ENCODE measurements at places on chromosomes 1 and 21.

GRCh38 chr1:209692745-209693504 lies 11.7 kb upstream of the HSD11B1 start:
- DNase-seq = peak; percentile 83

DNA sequence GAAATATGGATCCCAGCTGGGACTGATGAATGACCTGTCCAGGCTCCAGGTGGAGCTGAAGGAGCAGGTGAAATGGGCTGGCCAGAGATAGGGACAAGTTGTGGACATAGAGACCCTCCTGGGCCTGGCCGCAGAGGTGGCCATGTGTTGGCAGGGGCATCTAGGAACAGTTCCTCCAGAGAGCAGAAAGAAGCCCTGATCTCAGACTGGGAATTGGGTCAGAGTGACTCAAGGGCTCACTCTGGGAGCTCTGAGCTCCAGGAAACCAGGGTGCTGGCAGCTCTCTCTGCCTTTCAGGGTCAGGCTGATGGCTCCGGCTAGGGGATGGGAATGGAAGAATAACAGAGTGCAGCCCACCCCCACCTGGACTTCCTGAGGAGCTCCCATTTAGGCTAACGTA lies 3.0 kb downstream of the NT5C1A start:
- DNase-seq = no peak

DNA sequence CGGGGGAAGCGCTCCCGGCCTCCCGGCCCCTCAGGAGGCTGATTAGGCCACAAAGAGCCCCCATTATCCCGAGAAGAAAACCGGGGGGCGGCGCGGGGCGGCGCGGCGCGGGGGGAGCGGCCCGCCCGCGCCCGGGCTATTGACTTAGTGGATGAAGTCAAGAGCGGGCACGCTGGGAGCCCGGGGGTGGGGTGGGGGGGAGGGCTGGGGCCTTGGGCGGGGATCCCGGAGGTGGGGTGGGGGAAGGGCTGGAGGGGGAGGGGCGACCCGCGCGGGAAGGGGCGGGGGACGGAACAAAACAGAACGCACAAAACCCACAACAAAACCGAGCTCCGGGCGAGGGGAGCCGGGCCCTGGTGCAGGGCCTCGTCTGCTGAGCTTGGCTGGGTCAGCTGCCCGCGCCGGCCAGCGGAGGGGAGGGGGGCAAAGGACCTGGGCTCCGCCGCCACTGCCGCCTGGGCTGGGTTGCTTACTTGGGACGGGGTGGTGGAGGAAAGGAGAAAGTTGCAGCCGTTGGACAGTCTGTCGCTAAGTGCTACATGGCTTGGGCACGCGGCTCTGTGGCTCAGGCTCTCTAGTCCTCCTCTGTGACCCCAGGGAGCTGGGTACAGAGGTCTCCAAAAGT lies 16.3 kb downstream of the PAX7 start:
- no peak for DNase-seq

GRCh38 chr1:83910461-83910860 lies 88.5 kb downstream of the TTLL7 start:
- DNase-seq = no peak

GRCh38 chr21:35585878-35586277 lies 474.4 kb downstream of the SETD4 start:
- no peak for DNase-seq

- DNase-seq = no peak
Observed at GRCh38 chr1:93559045-93559444, 111.1 kb downstream of the FNBP1L start.

DNA sequence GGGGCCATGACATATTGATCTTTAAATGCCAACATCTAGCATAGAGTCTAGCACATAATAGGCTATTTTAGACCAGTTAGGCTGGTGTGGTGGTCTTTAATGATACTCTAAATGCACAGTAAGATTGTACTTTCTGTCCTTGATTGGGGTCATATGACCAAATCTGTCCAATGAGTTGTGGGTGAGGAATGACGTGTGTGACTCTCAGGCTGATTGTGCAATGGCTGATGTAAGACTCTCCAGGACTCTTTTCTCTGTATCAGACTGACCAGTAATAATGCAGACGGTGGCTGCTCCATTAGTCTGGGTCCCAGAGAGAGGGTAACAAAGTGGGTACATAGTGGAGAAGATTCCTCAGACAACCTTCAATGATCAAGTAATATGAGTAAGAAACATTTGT lies 541.6 kb upstream of the CAMK1G start:
- DNase-seq = no peak

GRCh38 chr1:44371206-44371605 lies 16.1 kb upstream of the ERI3 start:
- no peak for DNase-seq

DNA sequence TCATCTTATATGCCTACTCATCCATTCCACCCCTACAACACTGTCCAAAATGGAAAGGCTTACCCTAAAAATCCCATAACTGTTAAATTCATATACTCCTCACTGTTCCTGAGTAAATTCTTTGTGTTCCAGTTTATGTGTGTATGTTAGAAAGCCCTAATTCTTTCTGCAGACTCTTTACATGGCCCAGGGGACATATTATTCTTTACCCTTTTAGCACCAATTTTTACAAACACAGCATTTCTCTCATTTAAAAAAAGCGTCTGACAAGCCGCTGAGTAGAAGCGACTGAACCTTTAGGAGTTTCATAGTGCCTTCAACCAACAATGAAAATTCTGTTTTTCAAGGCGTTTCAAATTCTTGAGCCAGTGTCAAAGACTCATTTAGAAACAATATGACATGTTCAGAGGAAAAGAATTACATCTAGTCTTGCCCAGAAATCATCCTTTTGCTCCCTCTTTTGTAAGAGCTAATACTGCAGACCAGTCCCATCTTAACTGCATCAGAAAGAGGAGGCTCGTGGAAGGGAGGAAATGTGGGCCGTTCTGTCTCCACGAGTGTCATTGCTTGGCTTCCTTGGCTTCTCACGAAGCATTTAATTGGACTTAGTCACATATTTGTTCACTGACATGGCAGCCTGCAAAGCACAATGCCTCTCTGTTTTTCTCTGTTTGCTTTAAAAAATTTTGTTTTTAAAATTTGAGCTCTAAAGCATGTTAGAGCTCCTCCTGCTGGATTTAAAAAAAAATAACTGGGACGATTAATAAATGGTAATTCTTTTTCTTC lies 21.3 kb upstream of the C1orf105 start:
- no peak for DNase-seq

DNA sequence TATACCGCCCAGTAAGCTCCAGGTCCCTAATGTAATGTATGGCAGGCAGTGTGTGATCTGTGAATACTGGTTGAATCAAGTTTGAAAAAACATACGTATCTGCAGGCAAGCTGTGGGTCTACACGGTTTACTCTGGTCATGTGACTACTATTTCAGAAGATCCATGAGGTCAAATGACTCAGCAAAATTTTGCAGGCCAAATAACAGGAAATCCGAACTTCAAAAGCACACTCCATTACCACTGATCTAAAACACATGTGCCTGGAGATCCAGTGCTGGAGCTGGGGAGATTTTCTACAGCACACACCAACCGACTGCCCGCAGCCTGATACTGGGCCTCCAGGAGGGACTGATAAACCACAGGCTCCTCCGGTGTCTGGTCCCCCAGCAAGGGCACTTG lies 64.5 kb upstream of the SLC44A3 start:
- no peak for DNase-seq

- no peak for DNase-seq
Observed at GRCh38 chr1:229204921-229205777, 65.8 kb upstream of the RAB4A start.

DNA sequence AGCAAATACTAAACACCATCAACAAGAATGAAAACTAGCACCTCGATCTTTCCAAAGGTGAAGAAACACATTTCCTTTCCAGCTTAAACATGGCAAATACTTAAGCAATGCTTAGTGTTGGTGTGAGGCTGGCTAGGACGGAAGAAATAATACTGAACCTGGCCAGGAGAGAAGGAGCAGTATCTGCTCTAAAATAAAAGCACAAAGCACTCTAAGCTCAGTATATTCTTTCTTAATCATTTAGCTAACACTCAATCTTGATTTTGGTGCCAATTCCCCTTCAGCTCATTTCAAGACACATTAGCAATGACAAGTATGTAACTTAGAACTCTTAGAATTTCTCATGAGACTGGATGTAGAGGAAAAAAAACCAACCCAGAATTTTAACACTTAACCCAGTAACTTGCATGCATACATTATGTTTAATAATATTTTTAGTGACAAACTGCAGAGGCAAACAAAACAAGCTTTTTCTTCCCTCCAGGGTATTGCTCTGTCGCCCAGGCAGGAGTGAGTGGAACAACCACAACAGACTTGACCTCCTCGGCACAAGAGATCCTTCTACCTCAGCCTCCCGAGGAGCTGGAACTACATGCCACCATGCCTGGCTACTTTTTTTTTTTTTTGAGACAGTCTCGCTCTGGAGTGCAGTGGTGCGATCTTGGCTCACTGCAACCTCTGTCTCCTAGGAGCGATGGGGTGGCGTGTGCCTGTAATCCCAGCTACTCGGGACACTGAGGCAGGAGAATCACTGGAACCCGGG lies 54.3 kb downstream of the DEGS1 start:
- DNase-seq = no peak

All from stimulated activated CD4-positive, alpha-beta T cell treated with anti-CD3 and anti-CD28 coated beads, Interleukin-2, amount 100 ng/mL, for 24 hours (primary cell).